ENCODE measurements at places on chromosomes 1 and 21.

DNA sequence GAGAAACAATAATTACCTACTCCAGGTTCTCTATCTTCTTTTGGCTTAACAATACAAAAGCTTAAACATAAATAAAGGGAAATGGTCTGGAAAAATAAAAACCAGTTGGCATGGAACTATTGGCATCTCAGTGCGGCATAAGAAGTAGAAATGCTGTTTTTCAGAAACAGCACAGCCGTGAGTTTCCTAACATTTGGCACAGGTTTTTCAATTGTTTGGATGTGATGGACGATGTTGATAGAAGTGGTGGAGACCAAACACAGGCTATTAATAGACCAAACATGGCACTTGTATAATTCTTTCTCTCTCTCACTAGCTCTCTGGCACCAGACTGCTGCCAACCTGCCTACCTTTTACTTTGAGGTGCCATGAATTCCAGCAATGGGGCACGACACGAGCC, 36.2 kb downstream of the KCNN3 start:
- no peak for DNase-seq

DNA sequence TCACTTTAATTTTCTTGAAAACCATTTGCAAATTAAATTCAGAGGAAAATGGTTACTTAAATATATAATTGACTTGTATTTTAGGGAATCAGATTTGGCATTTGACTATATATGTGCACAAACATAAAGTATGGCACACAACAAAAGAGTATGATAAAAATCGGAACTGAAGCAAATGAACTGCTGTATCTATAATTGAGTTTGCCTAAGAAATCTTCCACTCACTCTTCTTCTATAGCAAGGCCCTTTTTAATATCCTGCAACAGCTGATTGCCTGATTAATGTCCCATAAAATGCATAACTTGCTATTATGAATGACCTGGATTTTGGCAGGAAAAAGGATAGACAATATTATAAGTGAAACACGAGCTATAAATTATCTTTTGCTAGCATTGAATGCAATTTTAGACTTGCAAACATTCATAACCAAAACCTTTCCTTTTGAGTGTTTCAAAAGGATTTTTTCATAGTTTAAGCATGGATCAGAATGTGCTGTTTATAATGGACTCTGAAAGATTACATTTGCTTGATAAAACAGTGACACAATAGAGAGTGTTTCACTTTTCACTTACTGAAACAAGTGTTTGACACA, 2204.3 kb downstream of the MRPL39 start:
- no peak for DNase-seq

GRCh38 chr1:27598295-27598687, 5.7 kb downstream of the AHDC1 start:
- DNase-seq: no peak

GRCh38 chr1:69833536-69833935, 265.8 kb downstream of the LRRC7 start:
- DNase-seq: no peak

DNA sequence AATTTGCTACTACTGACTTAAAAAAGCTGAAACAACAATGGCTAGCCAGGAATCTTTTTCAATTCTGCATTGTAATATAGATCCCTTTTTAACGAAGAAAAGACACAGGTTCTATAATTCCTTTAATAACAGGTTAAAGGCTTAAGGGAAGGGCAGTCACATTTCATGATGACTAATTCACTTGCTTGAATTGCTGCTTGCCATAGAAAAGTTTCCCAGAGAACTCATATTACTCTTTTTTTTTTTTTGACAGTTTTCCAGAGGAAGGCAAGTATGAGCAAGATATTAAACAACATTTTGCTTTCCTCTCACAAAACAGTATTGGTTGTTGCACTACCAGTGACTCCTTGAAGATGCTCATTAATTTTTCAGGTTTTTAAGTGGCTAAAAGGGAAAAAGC, 60.9 kb downstream of the IL23R start:
- no peak for DNase-seq

GRCh38 chr21:16552880-16553279, 823.1 kb downstream of the USP25 start:
- DNase-seq: no peak

DNA sequence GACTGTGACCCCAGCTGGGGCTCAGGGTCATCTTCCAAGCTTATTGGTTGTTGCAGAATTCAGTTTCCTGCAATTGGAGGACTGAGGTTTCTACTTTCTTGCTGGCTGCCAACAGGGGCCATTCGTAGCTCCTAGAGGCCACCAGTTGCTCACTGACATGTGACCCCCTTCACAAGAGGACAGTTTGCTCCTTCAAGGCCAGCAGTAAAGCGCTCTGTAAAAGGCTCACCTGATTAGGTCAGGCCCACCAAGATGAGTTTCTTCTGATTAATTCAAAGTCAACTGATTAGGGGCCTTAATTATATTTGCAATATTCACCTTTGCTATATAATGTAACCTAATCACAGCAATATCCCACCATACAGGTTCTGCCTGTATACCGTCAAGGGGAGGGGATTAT, 68.9 kb downstream of the SLC9A1 start:
- no peak for DNase-seq

GRCh38 chr1:101265684-101266083, 28.9 kb downstream of the S1PR1 start:
- DNase-seq: no peak

DNA sequence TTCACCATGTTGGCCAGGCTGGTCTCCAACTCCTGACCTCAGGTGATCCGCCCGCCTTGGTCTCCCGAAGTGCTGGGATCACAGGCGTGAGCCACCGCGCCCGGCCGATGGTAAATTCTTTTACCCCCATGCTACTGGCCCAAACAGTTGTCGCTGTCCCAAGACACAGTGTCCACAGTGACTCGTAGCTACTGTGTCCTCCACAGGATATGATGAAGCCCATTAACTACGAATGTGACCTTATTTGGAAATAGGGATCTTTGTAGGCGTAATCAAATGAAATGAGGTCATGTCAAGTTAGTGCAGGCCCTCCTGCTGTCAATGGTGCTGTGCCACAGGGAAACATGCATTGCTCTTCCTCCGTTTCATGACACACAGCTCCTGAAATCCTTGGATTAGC, 8.5 kb downstream of the FNDC10 start:
- no peak for DNase-seq

All from stimulated activated CD4-positive, alpha-beta T cell treated with anti-CD3 and anti-CD28 coated beads, Interleukin-4, amount 100 ng/mL, for 48 hours (primary cell).